Epithelial cell of esophagus (primary cell): ENCODE measurements at places on chromosomes 1 and 21.

DNA sequence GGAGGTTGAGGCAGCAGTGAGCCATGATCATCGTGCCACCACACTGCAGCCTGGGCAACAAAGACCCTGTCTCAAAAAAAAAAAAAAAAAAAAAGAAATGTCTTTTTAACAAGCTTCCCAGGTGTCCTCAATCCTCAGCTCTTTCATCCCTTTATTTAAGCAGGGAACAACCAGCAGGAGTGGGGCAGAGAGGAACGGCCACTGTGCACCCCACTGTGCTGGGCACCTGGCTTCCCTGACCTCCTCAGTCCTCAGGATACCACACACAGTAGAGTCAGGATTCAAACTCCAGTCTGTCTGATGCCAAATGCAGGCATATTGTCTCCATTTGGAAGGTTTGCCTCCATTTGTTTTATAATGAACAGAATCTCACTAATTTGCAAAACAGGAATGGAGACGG lies 19.8 kb upstream of the PTAFR start:
- no peak for DNase-seq

DNA sequence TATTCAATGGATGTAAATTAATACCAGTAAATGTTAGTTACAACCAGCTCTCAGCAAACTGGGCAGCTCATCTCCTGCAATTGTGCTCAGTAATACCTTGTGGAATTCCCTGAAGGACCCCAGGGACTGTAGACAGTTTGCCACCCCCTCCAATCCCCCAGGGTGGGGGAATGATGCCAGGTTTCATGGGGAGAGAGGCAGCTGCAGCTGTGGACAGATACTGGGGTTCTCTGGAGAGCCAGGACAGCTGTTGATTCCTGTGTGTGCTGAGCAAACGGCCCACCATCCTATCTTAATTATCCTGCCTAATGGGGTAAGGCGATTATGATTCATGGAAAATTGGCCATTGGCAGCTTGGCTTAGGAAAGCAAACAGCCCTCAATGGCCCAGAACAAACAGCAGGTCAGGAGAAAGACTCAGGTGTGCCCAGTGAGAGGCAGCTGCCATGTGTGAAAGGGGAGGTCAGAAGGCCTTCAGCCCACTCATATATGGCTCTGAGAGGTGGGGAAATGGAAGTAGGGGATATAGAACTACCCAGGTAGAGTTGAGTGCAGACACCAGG lies 148.9 kb upstream of the CTTNBP2NL start:
- DNase-seq, result no peak

DNA sequence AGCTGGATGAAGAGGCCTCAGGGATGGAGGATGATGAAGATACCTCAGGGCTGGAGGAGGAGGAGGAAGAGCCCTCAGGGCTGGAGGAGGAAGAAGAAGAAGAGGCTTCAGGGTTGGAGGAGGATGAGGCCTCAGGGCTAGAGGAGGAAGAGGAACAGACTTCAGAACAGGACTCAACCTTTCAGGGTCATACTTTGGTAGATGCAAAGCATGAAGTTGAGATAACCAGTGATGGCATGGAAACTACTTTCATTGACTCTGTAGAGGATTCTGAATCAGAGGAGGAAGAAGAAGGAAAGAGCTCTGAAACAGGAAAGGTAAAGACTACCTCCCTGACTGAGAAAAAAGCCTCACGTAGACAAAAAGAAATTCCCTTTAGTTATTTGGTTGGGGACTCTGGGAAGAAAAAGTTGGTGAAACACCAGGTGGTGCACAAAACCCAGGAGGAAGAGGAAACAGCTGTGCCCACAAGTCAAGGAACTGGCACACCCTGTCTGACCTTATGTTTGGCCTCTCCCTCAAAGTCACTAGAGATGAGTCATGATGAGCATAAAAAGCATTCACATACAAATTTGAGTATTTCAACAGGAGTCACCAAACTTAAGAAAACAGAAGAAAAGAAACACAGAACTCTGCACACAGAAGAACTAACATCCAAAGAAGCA lies 15.4 kb downstream of the L1TD1 start:
- peak; percentile 79 for DNase-seq

- no peak for DNase-seq
These were observed 7.0 kb downstream of the TNFRSF18 start for GRCh38 chr1:1199141-1199960.

DNA sequence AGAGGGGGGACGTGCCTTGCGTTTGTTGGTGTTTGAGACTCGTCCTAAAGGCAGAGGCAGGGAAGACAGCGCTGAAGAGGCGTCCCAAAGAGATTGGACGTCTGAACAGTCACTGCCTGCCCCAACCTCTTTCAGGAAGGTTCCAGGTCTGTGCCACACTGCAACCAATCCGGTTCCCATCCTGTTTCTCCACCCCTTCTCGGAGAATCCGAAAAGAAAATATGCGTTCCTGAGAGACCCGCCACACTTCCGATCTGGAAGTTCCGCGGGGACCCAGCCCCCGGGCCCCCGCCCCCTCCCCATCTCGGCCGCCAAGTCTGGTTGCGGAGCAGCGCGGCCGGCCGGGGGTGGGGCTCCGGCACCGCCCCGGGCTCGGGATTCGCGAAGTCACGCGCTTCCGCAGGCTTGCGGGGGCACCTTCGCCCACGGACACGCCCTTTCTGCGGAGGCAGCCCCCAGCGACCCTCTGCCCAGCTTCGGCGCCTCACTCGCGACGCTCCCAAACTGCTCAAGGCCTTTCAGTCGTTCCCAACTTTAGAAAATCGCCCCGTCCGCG lies 124.5 kb upstream of the DPYD start:
- DNase-seq, result peak; percentile 56

- no peak for DNase-seq
These were observed 17.5 kb downstream of the RD3 start for GRCh38 chr1:211474451-211474850.

- no peak for DNase-seq
These were observed 168.5 kb upstream of the AJAP1 start for GRCh38 chr1:4485878-4486277.

GRCh38 chr21:42198929-42199867 lies 19.7 kb upstream of the ABCG1 start:
- DNase-seq, result peak; percentile 88

DNA sequence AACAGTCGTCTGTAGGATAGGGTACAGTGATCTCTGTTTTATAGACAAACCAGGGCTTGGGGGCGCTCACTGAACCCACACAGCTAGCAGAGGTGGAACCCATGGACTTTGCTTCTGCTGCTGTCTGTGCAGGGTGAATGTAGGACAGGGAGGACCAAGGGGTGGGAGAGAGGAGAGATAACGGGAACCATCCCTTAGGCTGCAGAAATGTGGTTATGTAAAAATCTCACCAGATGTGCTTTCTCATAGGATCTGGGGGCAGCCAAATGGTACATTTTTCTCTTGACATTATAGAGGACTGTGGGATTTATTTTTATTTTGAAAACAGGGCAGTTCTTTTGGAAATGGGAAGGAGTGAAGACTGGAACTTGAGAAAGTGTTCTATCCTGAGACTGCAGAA lies 8.7 kb downstream of the NFASC start:
- no peak for DNase-seq

GRCh38 chr1:245404527-245404926 lies 249.7 kb downstream of the KIF26B start:
- DNase-seq, result no peak

- DNase-seq, result no peak
These were observed 107.0 kb upstream of the CD55 start for GRCh38 chr1:207214453-207214852.

DNA sequence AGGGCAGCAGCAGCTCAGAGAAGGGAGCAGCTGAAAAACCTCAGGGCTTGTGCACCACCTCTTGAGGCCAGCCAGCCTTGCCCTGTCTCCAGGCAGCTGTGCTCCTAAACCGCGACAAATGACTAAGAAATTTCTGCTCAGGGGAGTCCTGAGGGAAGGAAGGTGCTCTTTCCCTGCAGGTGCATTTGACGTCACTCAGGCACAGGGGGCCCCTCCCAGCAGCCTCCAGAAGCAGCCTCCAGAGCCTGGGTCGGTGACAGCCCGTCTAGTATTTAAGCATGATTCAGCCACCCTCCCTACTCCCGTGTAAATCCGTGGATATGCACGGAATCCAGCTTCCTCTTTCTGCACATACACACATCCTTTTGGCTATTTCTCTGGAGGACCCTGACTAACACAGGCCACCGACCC lies 560.5 kb downstream of the KIF26B start:
- DNase-seq, result no peak

GRCh38 chr1:92538048-92538412 lies 51.3 kb upstream of the GFI1 start:
- no peak for DNase-seq

GRCh38 chr1:22428672-22429071 lies 23.0 kb upstream of the ZBTB40 start:
- peak; percentile 69 for DNase-seq
